Stimulated activated CD8-positive, alpha-beta memory T cell treated with anti-CD3 and anti-CD28 coated beads, Interleukin-4, amount 100 ng/mL, for 1 hour (primary cell): ENCODE measurements at places on chromosomes 2 and 18.

- DNase-seq: no peak
Observed at GRCh38 chr2:143685421-143686078, 556.3 kb downstream of the ARHGAP15 start.

GRCh38 chr18:24914171-24914525 lies 437.8 kb downstream of the ZNF521 start:
- no peak for DNase-seq

- no peak for DNase-seq
Observed at GRCh38 chr2:237824085-237824484, 25.5 kb downstream of the RBM44 start.

DNA sequence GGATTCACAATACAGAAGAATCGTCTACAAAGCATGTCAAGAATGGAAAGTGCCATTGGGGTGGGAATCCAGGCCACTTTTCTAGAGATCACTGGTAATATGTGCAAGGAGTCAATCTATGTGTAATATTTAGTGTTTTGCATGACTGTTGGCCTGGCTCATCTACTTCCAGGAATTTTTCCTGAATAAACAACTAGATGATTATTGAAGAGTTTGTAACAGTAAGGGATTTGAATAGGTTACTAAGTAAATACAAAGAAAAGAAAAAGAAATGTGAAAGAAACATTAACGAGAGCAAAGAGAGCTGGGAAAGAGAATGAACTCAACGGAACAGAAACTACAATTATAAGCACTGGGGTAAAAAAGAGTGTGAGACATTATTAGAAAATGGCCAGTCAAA lies 406.0 kb downstream of the TGIF1 start:
- no peak for DNase-seq

DNA sequence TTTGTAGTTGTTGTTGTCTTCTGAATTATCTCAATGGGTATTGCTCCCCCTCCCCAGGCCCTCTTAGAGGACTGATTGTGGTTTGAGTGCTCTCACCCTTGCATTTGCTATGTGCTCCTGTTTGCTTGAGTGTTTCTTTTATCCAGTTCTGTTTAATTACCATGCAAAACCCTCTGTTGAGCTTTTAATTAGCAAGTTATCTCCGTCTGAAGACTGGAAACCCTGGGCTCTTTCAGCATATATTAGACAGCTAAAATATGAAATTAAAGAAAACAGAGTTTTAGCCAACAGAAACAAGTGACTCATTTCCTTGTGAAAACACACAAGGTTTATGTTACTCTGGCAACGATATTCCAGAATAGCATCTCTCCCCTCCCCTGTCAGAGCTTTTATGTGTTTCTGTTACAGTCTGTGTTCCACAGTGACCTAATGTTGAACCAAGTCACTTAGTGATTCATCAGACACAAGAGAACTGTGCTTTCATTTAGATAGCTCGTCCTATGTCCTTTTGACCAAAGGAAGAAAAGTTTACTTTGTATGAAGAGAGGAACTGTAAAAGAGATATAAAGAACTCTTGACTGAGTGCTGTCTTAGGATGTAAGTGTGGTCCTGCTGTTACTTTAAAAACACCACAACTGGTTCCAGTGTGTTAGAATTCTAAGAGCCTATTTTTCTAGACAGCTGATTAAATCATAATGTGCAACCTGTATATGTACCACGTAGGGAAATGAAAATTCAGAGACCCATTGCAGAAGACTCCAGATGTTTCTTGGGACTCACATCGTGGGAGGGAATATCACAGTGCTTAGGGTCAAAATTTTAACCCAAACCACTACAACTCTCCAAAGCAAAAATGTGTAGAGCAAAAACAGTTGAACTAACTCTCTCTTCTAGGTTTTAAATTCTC lies 172.8 kb upstream of the RBMS1 start:
- no peak for DNase-seq

DNA sequence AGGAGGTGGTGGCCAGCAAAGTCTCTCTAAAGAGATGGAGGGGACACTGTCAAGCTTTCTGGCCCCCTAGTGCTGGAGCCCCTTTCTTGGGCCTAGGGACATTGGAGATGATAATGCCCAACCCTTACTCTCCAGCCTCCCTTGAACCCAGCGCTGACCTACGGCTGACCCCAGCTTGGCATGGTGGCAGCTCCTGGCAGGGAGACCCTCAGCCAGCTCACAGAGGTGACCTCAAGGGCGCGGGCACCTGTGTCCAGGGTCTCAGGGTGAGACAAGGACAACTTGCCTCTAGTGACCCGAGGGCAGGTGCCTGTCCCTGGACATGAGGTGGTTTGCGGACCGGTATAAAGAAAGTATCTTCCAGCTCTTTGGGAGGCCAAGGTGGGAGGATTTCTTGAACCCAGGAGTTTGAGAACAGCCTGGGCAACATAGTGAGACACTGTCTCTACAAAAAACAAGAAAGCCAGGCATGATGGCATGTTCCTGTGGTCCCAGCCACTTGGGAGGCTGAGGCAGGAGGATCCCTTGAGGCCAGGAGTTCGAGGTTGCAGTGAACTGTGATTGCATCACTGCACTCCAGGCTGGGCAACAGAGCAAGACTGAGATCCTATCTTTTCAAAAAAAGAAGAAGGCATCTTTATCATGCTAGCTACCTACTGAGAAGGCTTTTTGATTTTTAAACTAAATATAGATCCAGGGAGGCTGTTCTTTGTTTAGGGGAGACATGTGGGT lies 3.3 kb upstream of the PER2 start:
- DNase-seq: no peak

- no peak for DNase-seq
Observed at GRCh38 chr2:231174211-231174651, 24.2 kb upstream of the ARMC9 start.

- no peak for DNase-seq
Observed at GRCh38 chr2:12721566-12722446, 5.1 kb downstream of the TRIB2 start.

DNA sequence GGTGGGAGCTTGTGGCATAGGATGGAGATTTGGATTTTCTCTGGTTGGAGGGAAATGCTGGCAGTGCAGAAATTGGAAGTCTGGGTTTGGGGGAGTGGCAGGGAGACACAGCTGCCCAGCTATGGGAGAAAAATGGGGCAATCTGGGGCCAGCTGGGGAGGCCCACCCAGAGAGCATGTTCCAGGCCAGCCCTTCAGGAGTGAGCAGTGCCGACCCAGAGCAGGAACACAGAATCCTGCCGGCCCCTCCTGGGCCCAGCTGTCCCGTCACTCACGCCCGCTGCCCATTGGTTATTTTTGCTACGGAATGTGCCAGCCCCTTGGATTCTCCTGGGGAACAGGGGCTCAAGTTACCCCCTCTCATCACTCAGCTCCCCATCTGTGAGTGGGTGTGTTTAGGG lies 4.9 kb downstream of the SPEG start:
- no peak for DNase-seq

DNA sequence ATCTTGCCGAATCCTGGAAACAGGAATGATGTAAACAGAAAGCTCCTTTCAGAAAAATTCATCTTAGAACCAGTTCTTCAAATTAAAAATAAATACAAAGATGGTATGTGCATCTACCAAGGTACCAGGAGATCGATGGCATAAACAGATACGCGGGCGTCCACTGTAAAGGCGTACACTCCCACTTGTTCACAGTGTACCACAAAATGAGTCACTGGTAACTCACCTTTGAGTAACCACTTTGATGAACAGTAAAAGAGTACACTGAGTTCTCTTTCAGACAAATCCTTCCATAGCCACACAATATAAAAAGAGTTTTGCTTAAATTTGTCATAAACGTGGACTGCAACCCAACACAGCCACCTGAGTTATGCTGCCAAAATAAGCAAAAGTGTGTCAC lies 128.3 kb downstream of the DNER start:
- no peak for DNase-seq

- no peak for DNase-seq
Observed at GRCh38 chr2:238585836-238586821, 159.4 kb downstream of the ASB1 start.

DNA sequence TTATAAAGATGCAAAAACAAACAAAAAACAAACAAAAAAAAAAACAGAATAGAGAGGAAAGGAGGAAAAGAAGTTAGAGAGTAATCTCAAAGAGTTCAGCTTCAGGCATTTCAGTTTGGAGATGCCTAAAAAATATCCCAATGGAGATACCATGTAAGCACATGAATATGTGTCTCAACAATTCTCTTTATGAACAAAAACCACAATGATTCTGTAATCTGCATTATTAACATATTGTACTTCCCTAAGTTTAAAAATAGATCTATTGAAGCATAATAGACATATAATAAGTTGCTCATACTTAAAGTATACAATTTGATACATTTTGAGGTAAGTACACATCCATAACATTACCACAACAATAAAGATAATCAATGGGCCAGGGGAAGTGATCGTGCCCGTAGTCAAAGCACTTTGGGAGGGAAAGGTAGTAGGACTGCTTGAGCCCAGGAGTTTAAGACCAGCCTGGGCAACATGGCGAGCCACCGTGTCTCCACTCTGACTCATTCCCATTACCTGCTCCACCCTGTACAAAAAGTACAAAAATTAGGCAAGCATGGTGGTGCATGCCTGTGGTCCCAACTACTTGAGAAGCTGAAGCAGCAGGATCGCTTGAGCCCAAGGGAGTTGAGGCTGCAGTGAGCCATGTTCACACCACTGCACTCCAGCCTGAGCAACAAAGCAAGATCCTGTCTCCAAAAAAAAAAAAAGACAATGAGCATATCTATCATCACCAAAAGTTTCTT lies 158.9 kb downstream of the ATAD2B start:
- DNase-seq: no peak

DNA sequence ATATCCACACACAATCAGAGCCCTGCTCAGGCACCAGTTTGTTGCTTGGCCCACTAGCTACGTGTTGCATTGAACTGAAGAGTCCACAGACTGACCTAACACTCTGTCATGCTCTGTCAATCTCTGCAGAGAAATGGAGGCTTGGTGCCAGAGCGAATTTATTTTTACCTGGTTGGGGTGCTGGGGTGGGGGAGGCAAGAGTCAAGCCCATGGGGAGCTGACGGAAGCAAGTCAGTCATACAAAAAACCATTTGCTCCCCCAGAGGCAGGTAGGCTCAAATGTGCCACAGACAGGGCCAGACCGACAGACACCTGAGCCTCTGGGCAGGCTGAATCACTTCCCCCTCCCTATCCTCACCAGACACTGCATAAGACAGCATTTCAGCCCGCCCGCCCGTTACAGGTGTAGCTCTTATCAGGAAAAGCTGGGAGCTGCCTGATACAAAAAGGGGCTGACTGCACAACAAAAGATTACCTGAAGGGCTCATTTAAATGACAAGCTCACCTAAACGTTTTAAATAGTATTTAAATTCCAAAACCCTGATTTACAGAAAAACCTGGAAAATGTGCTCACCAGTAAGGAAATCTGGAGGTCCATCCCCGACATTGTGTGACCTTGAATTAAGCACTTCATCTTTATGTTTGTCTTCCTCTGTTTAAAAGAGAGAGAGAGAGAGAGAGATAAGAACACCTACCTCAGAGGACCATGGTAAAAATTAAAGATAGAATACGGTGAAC lies 2.1 kb upstream of the PCBP1 start:
- DNase-seq: no peak

- DNase-seq: no peak
Observed at GRCh38 chr2:212294816-212295215, 243.8 kb downstream of the ERBB4 start.

GRCh38 chr18:34752056-34752455 lies 42.0 kb downstream of the DTNA start:
- DNase-seq: no peak

GRCh38 chr2:161423421-161424393 lies 7.6 kb downstream of the TBR1 start:
- DNase-seq: no peak

DNA sequence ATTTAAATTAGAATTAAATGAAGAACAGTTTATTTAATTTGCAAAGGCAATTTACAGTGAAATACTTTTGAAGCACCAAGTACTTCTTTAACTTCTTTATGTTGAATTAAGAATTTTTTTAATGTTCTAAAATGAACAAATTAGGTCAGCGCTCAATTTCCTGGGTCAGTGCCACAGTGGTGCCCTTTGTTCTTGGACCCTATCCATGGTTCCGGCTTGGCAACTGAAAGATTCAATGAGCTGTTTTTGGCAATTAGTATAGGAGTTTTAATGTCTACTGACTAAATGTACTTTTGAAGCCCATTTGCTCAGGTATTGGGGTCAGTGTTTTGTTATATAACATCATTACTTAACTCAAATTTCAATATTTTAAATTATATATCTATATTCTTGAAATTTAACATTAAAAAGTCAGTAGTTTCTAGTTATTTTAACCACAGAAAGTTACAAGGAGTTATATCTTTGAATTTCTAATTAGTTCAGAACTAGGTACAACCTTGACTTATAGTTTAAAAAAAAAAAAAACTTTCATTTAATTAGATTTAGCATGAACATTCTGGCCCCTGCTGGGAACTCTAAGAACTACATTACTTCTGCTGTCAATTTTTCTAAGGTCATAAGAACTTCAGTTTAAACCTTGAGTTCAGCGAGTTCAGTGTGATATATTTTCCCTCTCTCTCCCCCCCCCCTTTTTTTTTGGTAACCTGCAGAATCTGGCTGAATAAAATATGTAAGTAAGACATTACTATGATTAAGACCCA lies 7.6 kb upstream of the MSTN start:
- DNase-seq: no peak

GRCh38 chr2:36367486-36367885 lies 11.9 kb downstream of the CRIM1 start:
- no peak for DNase-seq

- DNase-seq: no peak
Observed at GRCh38 chr18:79948719-79949411, 2.6 kb downstream of the SLC66A2 start.

- DNase-seq: no peak
Observed at GRCh38 chr18:48098007-48098406, 167.5 kb upstream of the SMAD2 start.

DNA sequence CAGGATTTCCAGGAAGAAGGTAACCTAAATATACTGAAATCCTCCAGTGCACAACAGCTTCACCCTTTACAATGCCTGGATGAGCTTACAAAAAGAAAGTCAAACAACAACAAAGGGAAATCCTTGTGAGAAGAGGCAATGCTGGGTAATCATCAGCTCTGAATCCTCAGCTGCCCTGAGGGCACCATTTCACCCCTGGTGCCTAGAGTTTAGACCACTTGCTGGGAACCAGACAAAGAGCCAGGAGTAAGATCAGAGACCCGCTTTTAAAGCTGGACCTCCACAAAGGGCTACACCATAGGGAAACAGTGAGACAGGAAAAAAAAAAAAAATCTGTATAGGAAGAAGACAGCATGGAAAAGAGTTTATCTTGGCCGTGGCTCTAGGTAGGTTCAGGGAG lies 97.0 kb downstream of the FOXI3 start:
- no peak for DNase-seq

GRCh38 chr2:217273162-217273561 lies 413.3 kb upstream of the TNP1 start:
- DNase-seq: no peak

DNA sequence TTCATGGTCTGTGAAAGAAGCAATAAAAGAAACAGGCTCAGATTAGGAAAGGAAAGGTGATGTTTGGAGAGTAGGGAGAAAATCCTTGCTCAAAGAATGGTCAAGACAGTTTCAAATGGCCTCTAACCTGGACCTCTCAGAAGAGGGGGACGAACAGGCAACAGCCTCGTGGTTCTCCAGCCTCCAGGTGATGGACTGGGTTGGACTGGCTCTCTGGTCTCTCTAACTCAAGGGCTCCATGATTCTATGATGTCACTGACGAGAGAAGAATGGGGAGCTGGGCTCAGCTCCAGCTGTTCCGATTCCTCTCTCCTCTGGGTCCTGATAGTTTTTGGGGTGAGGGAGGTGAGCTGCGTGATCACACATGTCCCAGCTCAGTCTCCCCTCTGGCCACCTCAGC lies at the start of gene C2orf74:
C2orf74 (plus strand) TSS at position 301 of the 400 bp plus-strand sequence. CDS start 327 bp downstream, outside the sequence.
- no peak for DNase-seq

GRCh38 chr2:5691221-5691984 lies 781 bp upstream of the SOX11 start:
- DNase-seq: no peak
